Activated T-cell treated with anti-CD3 and anti-CD28 coated beads, Interleukin-2, amount 50 U/mL, for 24 hours (primary cell): ENCODE measurements at places on chromosomes 16 and 17.

DNA sequence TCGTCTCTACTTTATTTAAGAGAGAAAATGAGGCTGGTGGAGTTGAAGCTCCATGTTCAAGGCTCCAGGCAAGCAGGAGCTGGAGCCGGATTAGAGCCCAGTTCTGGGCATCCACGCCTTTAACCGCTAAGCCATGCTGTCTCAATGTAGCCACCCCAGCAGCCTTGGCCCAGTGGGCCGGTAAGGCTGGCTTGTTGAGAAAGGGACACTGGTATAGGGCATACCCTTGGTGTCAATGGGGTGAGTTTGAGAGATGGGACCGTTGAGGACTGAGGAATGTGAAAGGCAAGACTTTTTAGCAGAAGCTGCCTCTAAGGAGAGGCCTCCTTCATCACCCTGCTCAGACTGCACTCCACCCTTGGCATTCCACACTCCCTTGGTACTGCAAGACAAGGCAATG is 147.4 kb downstream of the CYLD start:
- no peak for DNase-seq

GRCh38 chr16:3590736-3591435 is 13.7 kb upstream of the NLRC3 start:
- no peak for DNase-seq

- no peak for DNase-seq
Observed at GRCh38 chr17:42509409-42509808, 26.6 kb upstream of the NAGLU start.

GRCh38 chr16:50121278-50121677 is 31.8 kb upstream of the TENT4B start:
- DNase-seq: no peak

DNA sequence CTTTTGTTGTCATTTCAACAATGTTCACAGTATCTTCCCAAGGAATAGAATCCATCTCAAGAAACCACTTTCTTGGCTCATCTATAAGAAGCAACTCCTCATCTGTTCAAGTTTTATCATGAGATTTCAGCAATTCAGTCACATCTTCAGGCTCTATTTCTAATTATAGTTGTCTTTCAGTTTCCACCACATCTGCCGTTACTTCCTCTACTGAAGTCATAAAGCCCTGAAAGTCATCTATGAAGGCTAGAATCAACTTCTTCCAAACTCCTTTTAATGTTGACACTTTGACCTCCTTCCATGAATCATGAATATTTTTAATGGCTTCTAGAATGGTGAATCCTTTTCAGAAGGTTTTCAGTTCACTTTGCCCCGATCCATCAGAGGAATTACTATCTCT is 102.1 kb downstream of the CDH13 start:
- DNase-seq: no peak

GRCh38 chr17:80313160-80313829 is 52.6 kb downstream of the RNF213 start:
- no peak for DNase-seq

DNA sequence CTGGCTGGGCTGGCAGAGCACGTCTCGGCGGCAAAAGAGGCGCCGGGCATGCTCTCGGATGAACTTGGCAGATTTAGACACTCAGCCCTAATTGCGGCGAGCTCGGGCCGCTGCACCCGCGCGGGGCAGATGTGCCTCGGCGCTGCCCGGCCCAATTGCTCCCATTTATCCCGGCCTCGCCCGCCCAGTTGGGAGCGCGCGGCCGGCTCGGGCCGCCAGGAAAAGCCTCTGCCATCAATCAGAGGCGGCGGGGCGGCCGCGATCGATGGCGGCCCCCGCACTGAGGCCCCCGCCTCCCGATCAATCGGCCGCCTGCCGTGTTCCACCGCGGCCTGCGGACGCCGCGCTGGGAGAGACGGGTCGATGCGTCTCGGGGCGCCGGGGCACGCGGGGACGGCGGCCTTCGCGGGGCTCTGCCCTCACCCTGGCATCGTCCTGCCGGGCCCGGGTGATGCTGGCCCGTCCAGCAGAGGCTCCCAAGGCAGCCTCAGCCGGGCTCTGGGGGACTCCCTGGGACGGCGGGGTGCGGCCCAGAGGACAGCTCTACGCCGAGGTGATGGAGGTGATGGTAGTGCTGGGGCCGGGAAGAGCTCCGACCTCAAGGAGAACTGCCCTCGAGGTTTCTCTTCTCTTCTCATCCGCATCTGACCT is 200.9 kb upstream of the N4BP1 start:
- DNase-seq: no peak

DNA sequence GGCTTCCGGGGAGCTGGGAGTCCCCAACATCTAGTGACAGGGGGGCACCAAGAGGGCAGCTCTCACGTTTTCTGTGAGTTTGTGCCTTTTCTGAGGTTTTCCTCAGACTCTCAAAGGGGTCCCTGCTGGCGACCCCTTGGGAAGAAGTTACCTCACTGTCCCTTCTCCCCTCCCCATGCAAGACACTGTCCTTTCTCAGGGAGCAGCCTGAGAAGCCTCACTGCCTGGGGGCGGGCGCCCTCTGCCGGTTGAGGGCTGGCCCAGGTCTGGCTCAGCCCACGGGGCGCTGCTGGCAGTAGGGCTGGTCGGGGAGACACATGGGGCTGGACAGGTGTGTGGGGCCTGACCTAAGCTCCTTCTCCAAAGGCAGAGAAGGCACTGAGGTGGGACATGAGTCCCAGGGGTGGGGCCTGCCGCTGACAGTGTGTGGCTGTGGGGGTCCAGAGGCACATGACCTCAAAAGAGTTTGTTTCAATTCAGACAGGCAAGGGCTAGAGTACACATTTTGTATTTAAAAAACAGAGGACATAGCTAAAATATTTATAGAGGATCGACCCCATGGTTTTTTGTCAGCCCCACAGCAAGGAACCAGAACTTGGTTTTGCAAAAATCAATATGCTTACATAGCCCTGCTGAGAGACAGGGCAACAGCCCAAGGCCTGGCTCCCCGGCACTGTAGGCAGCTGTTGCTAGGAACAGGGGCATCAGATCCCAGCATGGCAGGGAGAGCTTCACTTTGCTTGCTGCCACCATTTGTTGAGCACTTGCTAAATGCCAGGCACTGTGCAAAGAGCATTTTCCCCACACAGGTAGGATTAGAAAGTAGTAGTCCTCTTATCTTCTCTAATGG is 18.5 kb upstream of the ALDH3A1 start:
- DNase-seq: peak; percentile 88

GRCh38 chr16:84463221-84463620 is 41.2 kb downstream of the MEAK7 start:
- peak; percentile 15 for DNase-seq

GRCh38 chr16:53912155-53912554 is 208.2 kb downstream of the FTO start:
- DNase-seq: no peak

GRCh38 chr16:19997734-19998133 is 76.0 kb downstream of the GPR139 start:
- no peak for DNase-seq
